ENCODE measurements at places on chromosomes 5 and 9. TPM values are rescaled to one million over a fixed set of nuclear protein-coding genes. Genes with fewer than 3 reads are reported as not detected.

DNA sequence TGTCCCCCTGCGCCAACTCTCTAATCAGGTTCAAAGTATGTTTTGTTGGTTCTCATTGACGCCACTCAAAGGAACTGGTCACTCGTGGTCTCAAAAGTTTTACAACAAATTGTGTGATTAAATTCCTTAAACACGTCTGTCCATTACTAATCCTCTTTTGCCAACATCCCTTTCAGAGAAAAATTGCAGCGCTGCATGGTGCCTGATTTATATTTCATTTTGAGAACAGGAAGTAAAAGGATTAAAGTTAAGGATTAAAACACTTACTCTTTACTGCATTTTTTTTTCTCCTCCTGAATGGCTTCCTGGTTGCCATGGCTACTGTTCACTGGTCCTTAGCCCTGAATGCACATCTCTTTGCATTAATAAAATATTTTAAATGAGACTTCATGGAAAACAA lies 383.5 kb downstream of the GLIS3 start:
- DNase-seq: no peak

DNA sequence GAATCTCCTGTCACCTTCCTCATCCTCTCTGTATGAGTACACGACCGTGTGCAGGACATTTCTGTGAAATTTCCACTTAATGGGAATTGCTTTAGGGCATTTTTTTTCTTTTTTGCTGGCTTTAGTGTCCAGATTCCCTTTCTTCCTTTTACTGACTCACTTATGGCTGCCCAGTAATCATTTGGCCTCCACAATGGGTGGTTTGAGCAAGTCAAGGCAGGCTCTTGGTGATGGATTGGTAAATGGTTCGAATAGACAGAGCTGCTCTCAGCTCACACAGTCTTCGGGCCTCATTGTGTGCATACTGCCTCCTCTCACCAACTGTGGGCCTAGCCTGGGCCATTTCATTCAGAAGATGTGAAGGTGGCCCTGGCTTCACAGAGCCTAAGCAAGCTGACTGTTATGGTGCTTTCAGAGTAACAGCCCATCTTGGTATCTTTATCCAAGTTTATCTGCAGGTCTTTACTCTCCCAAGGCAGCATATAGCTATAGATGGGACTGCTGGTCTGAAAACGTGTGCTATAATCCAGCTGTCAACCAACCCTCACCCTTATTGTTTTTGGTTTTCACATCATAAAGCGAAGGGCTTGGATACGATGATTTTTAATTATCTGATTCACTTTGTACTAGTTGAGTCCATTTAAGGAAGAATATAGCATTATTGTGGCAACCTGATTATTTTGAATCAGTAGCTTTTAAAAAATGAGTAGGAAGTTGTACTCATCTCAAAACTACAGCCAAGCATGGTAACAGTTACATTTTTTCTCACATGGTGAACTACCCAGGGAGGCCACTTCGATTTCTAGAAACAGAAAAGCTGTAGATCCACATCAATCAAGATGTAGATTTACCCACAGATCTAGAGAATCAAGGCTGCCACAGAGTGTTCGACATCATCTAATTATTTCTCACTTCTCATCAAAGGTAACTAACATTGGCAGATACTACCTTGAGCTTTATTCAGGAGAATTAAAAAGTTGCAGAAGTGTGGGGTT lies 50.4 kb upstream of the CKMT2 start:
- no peak for DNase-seq

DNA sequence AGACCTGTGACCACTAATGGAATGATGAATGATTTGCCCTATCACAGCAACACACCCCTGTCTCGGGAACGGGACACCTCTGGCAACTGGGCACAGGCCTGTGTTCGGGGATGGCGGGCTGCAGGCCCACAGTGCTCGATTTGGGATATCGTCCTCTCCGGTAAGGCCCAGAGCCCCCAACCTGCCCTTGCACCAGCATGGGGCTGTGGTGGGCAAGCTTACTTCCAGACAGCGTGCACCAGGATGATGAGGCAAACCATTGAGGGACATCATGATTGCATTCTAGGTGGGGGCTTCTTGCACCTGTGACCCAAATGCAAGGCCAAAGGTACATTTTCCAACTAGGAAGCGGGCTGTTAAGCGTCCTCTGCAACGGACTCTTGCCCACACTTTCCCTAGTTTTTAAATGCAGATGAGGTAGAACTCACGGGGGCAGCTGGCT lies 275.4 kb downstream of the FSTL4 start:
- no peak for DNase-seq

DNA sequence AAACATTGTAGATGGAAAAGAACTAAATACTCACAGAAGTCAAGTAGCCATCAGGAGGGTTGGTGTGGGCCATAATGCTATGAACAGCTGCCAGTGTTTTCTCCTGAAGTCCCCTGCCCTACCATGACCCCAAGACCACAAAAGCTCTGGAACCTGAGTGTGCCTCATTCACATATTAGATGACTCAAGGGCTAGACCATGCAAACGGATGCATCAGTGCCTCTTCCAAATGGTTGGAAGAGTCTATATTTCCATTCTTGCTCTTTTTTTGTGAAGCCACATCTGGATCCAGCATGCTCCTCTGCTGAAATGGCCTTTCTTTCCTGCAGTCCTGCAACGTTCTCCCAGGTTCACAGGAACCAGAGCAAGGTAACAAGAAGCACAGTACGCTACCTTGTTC lies 136.6 kb upstream of the EPB41L4A start:
- DNase-seq: no peak

DNA sequence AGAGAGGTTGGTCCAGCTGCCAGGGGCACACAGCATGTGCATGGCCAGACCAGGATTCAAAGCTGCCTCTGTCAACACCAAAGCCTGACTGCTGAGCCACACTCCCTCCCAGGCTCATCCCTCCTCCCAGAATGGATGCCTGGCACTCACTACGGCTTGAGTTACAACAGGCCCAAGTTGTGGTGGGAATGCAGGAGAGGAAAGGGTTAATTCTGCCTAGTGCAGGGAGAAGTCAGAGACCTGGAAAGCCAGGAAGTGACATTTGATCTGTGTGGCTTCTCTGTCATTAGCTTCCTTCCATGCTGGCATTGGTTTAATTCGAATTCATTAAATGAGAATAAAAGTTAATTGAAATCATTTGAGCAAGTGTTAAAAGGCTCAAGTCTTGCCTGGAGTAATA lies 150.0 kb downstream of the NSG2 start:
- DNase-seq: no peak

The OR13C2 gene
- not detected for total RNA-seq

The SPATA31D4 gene
- not detected for total RNA-seq

DNA sequence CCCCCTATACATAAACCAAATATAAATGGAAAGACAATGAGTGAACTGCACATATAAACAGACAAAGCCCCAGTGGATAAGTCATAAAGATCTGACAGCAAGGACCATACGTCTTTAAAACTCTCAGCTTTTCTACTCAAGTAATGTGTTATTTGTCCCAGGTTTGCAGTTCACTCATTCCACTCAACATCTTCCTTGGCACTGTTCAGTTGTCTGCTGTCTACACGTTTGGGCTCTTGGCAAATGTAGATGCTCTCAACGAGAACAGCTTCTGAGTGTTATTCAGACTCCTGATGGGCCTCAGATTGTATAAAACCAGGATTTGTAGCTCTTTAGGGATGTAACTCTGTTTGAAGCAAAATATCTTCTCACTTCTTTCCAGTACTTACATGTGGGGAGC lies 198.2 kb upstream of the SEMA6A start:
- DNase-seq: no peak

Data from activated T-cell treated with anti-CD3 and anti-CD28 coated beads, Interleukin-2, amount 50 U/mL, for 4 hours (primary cell).